ENCODE measurements at places on chromosomes 12 and 14.

GRCh38 chr14:84403585-84403984, 1126.4 kb upstream of the FLRT2 start:
- DNase-seq: no peak

GRCh38 chr12:76449583-76449982, 101.4 kb upstream of the BBS10 start:
- DNase-seq: no peak

DNA sequence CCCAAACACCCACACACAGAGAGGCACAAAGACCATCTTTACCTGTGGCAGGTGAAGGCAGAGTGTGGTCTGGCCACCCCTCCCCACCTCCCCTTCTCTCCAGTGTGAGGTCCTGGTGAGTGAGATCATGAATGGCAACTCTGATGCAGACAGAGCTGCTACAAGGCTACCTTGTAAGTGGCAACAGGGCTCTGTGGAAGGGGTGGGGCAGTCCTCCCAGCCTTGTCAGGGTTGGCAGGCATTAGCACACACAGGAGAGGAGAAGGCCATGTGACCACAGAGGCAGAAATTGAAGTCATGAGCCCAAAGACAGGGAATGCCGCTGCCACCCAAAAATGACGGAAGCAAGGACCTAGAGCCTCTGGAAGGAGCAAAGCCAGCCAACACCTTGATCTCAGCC, 30.7 kb downstream of the VWF start:
- DNase-seq: no peak

DNA sequence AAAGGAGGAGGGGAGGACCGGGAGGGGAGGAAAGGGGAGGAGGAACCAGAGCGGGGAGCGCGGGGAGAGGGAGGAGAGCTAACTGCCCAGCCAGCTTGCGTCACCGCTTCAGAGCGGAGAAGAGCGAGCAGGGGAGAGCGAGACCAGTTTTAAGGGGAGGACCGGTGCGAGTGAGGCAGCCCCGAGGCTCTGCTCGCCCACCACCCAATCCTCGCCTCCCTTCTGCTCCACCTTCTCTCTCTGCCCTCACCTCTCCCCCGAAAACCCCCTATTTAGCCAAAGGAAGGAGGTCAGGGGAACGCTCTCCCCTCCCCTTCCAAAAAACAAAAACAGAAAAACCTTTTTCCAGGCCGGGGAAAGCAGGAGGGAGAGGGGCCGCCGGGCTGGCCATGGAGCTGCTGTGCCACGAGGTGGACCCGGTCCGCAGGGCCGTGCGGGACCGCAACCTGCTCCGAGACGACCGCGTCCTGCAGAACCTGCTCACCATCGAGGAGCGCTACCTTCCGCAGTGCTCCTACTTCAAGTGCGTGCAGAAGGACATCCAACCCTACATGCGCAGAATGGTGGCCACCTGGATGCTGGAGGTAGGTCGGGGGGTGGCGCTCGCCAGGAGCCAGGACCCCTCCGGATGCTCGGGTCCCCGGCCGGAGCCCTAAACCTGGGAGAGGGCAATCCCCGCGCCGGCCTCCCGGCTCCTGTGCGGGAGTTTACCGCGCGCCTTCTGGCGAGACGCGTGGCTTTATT, at the start of gene CCND2:
Gene CCND2, plus strand, starts transcription at position 111 of the 744 bp plus-strand sequence. Its CDS starts 279 bp downstream, at position 390.
- peak; percentile 67 for DNase-seq

DNA sequence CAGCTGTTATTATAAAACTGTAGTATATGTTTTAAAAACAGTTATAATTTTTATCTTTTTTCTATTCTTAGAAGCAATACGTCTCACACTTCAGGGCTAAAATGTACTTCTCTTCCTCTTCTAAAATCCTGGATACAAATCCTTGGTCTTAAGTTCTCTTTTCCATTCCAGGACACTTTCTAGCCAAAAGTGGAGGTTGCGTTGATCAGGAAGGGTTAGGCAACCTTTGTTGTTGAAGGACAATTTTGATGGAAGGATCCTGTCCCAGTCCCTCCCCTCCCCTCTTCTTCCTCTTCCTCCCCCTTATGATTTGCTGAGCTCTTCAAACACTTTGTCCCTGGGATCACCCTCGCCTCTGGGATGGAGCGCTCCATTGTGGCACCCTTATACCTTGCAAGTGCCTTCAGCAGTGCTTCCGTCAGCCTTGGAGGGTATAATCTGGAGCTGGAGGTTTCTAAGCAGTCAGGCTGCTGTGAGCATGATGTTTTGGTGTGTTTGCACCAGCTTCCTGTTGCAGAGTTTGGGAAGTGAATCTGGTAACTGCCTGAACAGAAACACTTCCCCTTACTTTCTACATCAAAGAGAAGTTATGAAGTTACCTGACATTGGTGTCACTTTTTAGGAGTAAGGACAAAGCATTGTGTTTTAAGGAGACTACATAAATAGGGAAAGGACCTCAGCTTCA, 87.4 kb upstream of the SLC38A2 start:
- no peak for DNase-seq
